ENCODE measurements at places on chromosomes 1 and 21.

DNA sequence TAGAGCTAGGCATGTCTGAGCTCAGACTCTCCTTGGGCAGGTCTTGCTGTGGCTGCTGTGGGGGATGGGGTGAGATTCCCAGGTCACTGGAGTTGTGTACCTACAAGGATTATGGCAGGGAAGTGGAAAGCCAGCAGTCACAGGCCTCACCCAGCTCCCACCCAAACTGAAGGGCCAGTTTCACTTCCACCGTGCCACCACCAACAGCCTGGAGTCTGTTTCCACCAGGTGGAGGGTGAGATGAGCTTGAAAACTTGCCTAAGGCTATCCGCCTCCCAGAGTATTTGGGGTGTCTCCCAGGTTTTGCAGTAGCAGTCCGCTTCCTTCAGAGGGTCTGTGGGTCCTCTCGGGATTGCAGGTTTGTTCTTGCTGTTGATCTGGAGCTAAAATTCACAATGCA lies 327.7 kb downstream of the PTPRC start:
- DNase-seq: no peak

GRCh38 chr1:43058545-43059360 lies 100.1 kb upstream of the SLC2A1 start:
- peak; percentile 64 for DNase-seq

GRCh38 chr1:54475357-54475881 lies 69.2 kb upstream of the SSBP3 start:
- DNase-seq: peak; percentile 82

GRCh38 chr1:66283622-66284041 lies 250.3 kb upstream of the SGIP1 start:
- no peak for DNase-seq

GRCh38 chr1:230896779-230897178 lies 28.5 kb upstream of the C1orf198 start:
- DNase-seq: no peak

- peak; percentile 73 for DNase-seq
Observed at GRCh38 chr1:234214129-234214910, 158.9 kb upstream of the COA6 start.

DNA sequence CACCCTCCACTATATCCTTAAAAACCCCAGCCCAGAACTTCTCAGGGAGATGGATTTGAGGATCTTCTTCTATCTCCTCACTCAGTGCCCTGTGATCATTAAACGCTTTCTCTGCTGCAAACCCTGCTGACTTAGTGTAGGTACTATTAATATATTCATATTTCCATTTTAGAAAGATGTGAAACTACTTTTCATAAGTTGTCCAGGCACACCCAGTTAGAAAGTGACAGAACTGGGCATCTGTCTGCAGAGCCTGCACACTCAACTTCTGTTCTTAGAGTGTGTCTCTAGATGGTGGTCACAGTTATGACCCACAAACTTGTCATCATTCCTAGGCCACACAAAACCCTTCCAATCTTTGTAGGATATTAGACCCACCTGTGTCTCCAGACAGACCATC lies 55.0 kb downstream of the FCRL5 start:
- DNase-seq: no peak

GRCh38 chr1:5667513-5668325 lies 324.5 kb downstream of the NPHP4 start:
- peak; percentile 0 for DNase-seq

GRCh38 chr1:2126331-2127186 lies 68.0 kb downstream of the FAAP20 start:
- DNase-seq: no peak

DNA sequence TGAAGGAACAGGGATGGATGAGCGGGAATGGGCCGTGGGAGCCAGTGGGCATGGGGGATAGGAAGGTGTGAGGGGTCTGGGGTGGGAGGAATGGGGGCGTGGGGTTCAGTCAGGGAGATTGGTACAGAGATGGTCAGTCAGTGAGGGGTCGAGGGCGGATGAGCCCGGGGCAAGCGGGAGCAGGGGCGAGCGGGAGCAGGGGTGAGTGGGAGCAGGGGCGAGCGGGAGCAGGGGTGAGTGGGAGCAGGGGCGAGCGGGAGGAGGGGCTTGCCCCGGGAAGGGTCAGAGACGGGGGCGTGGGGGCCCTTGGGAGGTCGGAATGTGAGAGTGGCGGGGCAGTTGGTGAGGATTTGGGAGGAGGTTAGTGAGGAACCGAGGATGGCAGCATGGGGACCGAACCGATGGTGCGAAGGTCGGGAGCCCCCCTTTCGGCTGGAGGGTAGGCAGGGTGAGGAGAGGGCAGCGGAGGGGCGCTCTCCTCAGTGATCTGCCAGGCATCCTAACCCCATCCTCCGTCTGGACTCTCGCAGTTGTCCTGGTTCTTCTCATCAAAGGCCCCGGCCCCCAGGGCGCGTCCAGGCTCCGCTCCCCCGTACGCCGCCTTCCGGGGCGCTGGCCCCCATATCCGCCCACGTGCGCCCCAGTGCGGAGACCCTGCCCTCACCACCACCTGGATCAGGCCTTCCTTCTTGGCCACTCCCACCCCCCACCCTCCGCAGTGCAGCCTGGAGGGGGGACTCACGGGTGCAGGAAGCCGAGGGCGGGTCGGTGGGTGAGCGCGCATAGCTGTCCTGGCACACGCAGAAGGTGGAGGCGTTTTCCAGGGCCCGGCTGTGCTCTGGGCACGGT lies 11.2 kb downstream of the EPHA10 start:
- DNase-seq: no peak

GRCh38 chr1:238350471-238350870 lies 459.7 kb upstream of the ZP4 start:
- no peak for DNase-seq

DNA sequence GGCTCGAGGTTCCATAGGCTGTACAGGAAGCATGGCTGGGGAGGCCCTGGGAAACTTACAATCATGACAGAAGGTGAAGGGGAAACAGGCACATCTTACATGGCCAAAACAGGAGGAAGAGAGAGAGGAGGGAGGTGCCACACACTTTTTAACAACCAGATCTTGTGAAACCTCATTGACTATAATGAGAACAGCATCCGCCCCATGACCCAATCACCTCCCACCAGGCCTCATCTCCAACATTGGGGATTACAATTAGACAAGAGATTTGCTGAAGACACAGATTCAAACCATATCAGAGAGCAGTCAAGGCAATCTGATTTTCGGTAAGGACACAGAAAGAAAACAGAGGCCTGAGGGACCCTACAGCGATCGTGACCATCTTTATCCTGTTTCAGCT lies 41.7 kb downstream of the TNFRSF9 start:
- DNase-seq: no peak

GRCh38 chr1:201740670-201741111 lies 88.3 kb upstream of the IPO9 start:
- no peak for DNase-seq

DNA sequence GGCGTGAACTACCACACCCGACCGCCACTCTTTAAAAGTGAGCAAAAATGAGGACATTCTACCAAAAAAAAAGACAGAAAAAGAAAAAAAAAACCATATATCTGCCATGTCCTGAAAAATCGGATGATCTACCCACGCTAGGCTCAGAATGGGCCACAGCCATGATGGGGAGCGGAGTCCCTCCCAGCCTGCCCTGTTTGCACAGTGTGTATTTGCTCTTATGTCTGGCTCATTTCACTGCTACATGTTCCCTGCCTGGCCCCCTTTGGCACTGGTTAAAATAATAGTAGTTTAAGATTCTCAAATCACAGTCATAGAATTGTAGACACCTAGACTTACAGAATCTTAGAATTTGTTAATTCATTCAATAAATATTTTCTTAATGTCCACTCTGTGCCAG lies 121.9 kb downstream of the PTPRU start:
- no peak for DNase-seq

DNA sequence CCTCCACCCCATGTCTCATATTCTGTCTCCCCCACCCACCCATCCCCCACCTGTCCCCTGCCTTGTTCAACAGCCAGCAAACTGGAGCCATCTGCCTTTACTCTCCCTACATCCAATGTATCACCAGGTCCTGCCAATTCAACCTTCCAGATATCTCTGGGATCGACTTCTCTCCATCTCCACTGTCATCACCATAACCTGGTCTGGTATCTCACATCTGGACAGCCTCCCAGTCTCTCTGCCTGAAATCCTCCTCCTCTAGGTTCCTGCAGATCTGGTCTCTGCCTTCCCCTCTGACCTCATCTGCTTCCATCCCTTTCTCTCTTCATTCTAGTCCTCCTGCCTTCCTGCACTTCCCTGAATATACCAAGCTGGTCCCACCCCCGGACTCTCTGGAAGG lies 22.2 kb upstream of the CDCA8 start:
- no peak for DNase-seq

GRCh38 chr21:42413093-42413492 lies 9.4 kb downstream of the UBASH3A start:
- no peak for DNase-seq

GRCh38 chr1:102942324-102942723 lies 166.0 kb downstream of the COL11A1 start:
- no peak for DNase-seq

Data from retina (tissue), 1 donor.